ENCODE measurements at places on chromosomes 6 and 20.

DNA sequence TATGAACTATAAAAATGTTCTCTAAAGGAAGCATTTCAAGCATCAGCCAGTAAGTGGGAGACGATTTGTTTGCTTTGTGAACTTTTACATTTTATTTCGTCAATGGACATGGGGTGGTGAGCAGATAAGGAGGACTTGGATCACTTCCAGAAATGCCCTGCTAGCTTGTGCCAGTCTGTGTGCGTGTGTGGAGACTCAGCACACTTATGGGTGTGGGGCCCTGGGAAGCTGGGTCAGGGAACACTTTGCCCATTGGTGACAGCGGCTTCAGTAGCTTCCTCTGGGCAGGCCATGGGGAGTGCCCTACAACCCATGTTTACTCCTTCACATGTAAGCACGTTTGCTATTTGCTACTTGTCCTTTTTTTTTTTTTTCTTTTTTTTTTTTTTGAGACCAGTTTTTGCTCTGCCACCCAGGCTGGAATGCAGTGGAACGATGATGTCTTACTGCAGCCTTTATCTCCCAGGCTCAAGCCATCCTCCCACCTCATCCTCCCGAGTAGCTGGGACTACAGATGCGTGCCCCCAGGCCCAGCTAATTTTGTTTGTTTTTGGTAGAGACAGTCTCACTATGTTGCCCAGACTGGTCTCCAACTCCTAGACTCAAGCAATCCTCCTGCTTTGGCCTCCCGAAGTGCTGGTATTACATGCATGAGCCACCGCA, 24.2 kb downstream of the PRDM1 start:
- DNase-seq, result no peak

GRCh38 chr6:70282312-70282918, 20.5 kb downstream of the COL9A1 start:
- no peak for DNase-seq

GRCh38 chr6:3859878-3860552, 10.8 kb downstream of the FAM50B start:
- no peak for DNase-seq

DNA sequence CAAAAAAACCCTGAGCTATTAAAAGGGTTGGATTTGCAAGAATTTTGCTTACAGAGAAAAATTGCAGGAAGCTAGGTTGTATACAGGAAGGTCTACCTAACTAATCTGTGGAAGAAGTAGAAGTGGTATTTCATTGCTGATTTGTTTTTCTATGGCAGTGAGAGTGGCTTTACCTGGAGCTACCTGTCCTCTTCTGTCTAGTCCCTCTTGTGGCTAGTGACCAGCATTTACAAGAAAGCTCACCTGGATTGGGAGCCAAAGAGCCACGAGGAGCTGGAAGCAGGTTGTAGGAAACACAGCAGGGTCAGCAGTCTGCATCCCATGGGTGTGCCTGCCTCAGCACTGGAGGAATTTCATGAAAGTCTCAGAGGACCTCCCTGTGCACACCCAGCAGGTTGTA, 120.3 kb upstream of the RALGAPA2 start:
- no peak for DNase-seq

DNA sequence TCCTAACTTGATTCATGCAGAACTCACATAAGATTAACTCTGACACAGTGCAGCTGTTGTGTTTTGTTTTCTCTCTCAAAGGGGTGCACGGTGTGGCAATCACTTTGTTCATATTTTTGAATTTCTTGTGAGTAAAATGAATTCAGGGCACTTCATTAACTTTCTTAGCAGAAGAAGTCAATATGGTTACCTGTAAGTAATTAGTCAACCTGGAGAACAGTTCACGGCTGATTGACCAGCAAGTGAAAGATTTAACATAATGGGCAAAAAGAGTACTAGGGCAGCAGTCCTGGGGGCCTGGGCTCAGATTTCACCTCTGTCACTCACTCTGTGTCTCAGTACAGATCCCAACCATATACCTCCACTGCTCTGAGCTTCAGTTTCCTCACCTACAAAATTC, 102.4 kb upstream of the SPTLC3 start:
- no peak for DNase-seq

DNA sequence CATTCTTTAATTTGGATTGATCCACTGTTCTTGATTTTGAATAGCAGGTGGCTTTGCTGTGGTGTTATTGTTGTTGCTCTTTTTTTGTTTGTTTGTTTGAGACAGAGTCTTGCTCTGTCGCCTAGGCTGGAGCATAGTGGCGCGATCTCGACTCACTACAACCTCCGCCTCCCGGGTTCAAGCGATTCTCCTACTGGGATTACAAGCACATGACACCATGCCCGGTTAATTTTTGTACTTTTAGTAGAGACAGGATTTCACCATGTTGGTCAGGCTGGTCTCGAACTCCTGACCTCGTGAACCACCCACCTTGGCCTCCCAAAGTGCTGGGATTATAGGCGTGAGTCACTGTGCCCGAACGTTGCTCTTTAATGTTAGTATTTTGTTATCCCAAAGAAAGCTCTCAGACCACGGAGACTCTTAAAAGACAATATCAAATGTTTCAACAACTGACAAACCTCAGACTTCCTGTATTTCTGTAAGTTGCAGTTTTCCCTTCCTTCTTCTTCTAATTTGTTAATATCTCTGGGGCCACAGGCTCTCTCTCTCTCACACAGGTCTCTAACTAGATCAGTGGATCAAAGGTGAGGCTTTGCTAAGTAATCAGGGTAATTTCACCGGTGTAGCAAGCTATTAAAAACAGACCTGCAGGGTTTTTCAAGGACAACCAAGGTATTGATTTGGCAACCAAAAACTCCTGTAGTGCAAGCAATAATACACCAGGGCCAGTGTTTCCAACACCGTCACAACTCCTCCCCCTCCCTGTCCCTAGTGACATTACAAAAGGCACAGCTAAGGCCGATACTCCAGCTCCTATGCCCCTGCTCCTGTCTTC, 48.8 kb upstream of the ZNF217 start:
- no peak for DNase-seq

DNA sequence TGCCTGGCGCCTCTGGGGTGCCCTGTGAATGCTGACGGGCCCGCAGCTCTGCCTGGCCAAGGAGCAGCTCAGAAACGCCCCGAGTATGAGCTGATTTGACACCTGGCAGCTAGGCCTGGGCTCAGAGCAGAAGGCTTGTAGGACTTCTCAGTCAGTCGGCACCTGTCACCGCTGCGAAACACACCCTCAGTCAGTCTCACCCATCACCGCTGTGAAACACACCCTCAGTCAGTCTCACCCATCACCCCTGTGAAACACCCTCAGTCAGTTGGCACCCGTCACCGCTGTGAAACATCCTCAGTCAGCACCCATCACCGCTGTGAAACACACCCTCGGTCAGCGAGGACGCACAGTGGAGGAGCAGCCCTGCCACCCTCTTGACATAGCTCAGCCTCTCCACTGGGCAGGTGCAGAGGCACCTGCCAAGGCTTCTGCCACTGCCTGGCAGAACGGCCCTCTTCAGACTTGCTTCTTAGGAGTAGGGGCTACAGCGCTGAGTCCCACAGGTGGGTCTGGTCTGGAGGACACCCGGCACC, 109.0 kb downstream of the PSMB1 start:
- DNase-seq, result no peak

DNA sequence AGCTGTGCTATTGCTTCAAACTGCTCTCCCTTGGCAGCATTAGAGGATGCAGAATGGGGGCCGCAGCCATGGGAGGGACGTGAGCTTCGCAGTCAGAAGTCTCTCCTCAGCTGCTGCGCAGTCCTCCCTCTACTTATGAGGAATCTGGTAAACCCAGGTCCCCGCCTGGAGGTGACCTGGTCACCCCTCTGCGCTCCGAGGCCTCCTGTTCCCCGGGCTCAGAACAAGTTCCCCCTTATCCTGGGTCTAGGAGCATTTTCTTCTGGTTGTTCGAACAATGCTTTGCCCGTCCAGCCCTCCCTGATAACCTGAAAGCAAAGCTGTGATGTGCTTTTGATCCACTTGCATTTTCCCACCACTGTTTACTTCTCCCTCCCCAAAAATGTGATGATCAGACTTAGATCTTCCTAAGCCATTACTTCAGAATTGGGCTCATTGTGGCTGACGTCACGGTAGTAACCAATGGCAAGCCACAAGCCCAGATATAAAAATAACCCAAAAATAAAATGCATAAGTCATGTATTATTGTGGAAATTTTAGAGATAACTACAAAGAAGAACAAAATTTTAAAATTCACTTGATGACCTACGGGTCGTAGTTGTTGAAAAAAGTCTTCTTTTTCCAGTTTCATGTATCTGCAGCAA, 80.7 kb downstream of the SERAC1 start:
- no peak for DNase-seq

GRCh38 chr6:163412801-163413344, 1.6 kb upstream of the QKI start:
- no peak for DNase-seq

GRCh38 chr20:57390604-57391438, at the start of gene RBM38:
RBM38 (plus strand) TSS chr20:57391396; CDS start chr20:57391582, 186 bp downstream.
- DNase-seq, result peak; percentile 63

- DNase-seq, result no peak
These were observed 66.2 kb upstream of the RALGAPA2 start for GRCh38 chr20:20778676-20779075.

GRCh38 chr6:61868507-61869080, 417.4 kb downstream of the KHDRBS2 start:
- no peak for DNase-seq

GRCh38 chr20:562232-562897, 18.8 kb upstream of the CSNK2A1 start:
- DNase-seq, result no peak

GRCh38 chr20:35296101-35296554, 3.9 kb upstream of the FAM83C start:
- DNase-seq, result no peak

DNA sequence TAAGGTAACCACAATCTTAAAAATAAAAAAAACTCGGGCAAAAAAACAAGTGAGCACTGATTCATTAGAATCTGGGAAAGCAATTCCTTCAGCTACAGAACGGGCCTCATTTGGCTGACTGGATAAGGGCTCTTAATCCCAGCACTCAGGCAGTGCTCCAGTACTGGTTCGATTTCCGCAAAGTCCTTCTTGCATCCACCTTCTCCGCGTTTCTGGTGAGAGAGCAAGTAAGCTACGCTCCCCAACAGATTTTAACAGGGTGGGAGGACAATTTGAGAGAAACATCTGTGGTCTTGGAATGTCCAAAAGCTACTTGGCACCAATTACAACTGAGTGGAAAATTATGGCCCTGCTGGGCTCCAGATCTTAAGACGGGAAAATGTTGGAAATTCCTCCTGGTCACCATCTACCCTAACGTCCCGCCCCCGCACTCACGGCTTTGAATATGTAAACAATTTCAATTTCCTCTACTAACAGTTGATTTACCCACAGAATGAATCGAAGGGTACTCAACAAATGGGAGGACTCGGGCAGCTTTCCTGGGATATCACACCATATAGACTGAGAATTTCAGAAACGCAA, 18.1 kb upstream of the ZSCAN9 start:
- DNase-seq, result no peak

DNA sequence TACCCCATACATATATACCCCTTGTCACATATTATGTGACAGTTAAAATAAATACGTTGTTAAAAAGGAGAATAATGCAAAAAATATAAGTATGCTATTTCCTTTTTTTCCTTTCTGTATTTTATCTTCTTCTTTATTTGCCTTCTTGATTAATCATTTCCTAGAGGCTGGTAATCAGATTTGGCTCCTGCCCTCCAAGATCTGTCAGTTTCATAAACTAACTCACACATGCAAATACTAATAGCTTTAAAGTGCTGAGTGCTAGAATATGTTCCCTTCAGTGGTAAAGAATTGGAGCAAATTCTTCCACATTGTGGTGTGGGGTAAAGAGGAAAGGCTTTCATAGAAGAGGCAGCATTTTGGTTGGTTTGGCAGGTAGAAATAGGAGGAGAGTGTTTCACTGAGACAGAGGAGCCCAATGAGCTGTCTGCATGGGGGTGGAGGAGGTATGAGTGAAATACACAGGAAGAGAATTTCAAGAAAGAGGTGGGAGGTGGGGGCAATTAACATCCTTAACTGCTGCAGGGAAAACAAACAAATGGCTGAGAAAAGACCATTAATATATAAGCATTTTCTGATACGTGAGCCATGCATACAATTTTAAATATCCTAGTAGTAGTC, 523.9 kb downstream of the BMP2 start:
- DNase-seq, result no peak

DNA sequence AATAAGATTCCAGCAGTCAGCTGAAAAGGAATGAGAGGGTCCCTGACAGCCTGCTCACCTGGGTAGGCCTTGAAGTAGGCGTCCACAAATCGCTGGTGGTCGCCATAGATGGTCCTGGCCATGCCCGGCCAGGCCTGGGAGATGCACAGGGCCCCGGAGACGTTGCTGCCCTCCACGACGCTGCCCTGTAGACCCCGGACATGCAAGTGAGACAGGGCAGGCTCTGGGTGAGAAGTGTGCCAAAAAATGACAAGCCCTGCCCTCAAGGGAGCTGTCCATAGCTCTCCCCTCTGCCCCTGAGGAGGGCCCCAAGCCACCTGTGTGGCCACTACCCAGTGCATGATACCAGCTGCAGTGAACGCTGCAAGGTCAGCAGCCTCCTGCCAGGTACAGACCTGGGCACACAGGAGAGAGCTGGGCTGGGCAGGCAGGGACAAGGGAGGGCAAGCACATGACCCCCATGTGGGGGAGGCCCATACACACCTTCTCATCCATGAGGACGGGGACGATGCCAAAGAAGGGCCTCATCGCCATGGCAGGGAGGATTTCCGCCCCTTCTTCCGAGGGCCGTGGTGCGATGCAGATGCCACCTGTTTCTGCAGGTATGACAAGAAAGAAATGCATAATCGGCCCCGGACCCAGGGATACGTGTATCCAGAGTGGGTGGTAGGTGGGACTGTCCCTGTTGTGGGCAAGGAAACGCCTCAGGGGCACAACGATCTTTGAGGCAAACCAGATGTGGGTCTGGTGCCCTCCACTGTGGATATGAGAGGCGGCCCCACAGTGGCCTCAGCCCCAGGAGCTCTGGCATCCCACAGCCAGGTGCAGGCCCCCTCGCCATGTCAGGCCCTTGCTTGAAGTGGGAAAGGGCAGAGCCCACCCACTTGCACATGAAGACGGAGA, 21.2 kb upstream of the APMAP start:
- no peak for DNase-seq

DNA sequence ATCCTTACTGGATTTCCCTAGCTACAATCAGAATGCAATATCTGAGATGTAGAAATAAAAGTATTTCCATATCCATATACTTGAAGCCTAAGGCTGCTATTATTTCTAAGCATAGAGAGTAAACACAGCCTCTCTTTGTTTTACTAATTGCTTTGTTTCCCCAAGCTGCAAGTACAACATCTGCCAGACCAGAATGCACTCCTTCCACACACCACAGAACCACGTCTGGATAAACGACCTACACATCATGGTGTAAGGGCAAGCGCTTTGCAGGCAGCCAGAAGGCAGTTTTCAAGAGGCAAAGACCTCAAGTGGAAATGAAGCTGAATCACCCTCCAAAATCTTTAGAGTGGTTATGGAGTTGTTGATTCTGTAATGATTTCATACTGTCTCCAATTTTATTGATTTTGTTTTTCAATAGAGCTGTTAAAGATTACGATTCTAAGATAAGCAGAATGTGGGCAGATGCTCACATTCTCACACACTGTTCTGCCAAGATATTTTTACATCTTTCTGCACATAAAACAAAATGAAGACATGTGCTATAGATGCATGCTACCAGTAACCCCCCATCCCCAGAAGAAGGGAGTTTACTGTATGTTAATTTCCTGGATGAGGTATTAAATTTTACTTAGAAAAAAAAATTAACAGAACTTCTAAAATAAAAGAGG, 88.8 kb downstream of the THEMIS start:
- no peak for DNase-seq

Measured in activated CD4-positive, CD25-positive, alpha-beta regulatory T cell treated with anti-CD3 and anti-CD28 coated beads, Interleukin-2, amount 50 U/mL, for 16 hours (primary cell).